ENCODE measurements at places on chromosomes 13 and 19.
A peak's percentile ranks its signal among the peaks of the same experiment; 100 is the strongest.

GRCh38 chr19:5393088-5393487 is 52.5 kb upstream of the PTPRS start:
- DNase-seq, result no peak

DNA sequence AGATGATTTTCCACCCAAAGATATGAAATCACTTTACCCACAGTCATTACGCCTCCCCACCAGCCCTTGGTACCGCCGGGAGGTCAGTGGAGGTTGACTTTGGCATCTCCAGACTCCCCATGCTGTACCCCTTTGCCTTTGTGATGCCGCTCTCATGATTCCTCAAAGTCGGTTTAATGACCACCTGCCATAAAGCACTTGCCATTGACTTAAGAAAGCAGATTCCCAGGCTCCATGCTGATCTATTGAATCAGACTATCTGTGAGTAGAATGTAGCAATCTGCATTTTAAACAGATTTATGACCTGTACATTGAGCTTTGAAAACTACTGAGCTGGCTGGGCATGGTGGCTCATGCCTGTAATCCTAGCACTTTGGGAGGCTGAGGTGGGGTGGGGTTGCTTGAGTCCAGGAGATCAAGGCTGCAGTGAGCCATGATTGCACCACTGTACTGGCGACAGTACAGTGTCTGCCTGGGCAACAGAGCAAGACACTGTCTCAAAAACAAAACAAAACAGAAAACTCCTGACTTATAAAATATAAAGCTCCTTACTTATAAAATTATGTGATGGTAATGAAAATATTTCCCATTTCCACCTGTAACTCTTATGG is 235.2 kb downstream of the KLF5 start:
- DNase-seq, result no peak

GRCh38 chr13:71727042-71727441 is 140.0 kb downstream of the DACH1 start:
- no peak for DNase-seq

- no peak for DNase-seq
Measured at GRCh38 chr13:100521851-100522617, 66.6 kb downstream of the GGACT start.

- peak; percentile 96 for DNase-seq
Measured at GRCh38 chr19:35748106-35749020, at the start of gene LIN37. LIN37 (plus strand) TSS chr19:35748576; CDS start chr19:35748725, 149 bp downstream.

GRCh38 chr19:1110809-1111640 is 7.2 kb downstream of the GPX4 start:
- DNase-seq, result no peak

DNA sequence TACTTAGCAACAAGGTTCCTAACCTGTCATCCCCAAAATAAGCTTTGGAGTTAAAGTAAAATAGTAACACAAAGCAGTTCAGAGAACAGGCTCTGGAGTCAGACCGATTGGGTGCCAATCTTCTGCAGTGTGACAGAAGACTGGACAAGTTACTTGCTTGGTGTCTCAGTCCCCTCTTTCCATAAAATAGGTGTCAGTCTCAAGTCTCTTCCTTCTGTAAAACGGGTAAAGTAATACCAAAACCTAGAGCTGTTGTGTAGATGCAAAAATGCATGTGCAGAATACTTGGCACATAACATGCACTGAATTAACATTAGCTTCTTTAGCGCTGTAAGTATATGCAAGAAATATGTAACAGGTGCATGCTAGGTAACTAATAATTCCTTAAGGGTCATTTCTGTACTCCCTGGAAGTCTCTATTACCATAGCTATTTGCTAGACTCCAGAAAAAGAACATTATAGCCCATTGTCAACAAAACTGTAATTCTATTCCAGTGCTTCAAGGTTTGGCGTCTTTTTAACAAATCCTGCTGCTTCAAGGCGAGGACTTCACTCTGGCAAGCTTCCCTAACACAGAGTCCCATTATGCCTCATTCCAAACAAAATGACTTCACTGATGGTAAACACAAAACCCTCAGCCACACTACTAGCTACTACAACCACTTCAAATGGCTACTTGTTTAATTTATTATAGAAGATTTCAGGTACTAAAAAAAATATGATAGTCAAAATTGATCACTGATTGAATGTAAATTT is 32.8 kb downstream of the ELF1 start:
- DNase-seq, result no peak

GRCh38 chr13:108708921-108709320 is 79.5 kb downstream of the MYO16 start:
- no peak for DNase-seq

DNA sequence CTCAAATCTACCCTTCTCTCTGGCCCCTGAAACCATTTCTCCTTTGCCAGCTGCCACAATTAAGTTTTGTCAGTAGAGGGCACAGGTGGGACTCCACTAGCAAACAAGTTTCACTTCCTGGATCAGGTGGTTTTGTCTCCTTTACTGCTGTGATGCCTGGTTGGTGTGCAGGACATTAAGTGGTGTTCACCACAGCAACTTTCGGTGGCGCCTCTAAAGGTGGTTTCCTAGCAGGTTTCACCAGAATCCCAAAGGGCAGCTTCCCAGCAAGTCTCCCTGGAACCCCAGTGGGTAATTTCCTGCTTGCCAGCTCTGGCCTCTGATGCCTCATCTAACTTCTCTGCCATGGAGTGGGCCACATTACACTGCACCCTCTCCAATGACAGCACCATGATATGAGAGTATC is 16.6 kb downstream of the MED4 start:
- DNase-seq, result no peak

DNA sequence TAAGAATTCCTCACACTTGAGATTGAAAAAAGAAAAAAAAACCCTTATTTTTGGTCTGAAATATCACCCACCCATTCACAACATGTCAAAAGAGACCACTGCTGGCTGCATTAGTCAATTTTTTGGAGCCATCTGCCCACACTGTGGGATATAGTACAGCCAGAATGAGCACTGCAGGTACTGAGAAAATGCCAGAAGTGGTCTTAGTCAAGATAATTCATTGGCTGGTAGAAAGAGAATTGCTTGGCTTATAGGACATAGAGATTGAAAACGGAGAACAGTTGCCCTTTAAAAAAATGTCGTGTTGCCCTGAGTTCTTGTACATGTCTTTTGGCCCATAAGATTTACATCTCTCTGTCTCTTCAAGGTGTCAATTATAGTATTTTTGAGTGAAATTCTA is 1899.5 kb downstream of the OLFM4 start:
- DNase-seq, result no peak

- DNase-seq, result no peak
Measured at GRCh38 chr19:46271481-46272197, 25.2 kb upstream of the HIF3A start.

DNA sequence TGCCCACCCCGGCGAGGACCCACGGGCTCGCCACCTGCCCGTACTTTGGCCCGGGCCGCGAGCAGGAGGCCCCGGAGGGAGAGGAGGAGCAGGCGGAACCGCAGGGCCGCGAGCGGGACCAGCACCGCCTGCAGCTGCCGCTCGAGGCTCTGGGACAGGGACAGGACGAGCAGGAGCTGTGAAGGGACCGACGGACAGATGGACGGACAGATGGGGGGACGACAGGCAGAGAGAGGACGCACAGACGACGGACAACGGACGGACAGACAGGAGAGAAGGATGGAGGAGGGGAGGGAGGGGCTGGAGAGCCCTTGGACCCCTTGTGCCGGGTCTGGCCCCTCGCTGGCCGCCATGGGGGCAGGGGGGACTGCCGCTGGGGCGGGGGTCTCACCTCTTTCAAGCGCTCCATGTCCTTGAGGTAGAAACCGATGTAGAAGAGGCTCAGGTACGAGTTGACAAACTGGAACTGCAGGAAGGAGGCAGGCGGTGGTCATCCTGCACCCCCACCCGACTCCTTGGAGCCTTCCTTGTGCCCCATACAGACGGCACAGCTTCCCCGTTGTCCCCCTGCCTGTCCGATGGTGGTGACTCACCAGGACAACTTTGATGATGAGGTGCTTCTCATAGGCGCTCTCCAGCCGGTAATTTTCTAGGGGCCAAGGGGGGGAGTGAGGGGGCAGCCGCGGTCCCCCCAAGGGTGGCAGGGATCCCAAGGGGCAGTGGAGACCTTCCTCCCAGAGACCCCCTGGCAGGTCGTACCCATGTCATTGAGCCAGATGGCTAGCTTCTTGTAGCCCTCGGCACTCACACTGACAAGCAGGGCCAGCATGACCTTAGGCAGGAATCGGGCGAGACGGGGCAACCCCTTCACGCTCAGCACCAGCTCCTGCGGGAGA is 5.0 kb downstream of the ANO8 start:
- no peak for DNase-seq

DNA sequence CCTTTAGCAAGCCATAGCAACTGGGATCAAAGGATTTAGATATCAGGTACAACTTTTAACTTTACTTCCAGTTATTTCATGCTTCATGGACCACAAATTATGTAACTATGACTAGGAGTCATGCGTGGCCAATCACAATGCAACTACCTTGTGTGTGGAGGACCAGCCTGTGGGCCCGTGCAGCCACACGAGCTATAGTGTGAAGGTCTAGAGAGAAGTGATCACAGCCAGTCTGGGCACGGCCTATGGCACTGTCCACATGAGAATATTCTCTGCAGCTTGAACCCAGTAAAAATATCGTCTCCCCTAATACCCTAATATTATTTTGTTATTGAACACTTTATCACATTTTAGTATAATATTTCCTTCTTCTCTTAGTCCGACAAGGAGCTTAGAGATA is 464.9 kb upstream of the MIR17HG start:
- DNase-seq, result no peak

GRCh38 chr19:36837176-36837905 is 846 bp downstream of the ZNF790 start:
- DNase-seq, result no peak

DNA sequence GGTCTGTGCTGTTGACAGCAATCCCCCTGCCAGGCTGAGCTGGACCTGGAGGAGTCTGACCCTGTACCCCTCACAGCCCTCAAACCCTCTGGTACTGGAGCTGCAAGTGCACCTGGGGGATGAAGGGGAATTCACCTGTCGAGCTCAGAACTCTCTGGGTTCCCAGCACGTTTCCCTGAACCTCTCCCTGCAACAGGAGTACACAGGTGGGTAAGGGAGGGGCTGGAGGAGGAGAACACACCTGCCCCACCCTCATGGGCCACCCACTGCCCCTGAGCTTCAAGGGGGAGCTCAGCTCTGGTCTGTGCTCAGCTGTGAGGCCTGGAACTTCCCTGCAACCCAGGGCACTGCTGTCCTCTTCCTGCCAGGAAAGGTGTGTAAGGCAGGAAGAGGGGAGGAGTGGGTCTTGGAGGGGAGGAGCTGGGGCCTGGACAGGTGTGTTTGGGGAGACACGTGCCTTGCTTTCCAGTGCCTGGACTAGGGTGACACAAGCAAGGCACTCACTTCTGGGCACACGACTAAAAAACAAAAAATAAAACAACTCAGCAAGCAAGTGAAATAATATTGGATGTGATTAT is 3.9 kb downstream of the SIGLEC7 start:
- no peak for DNase-seq

DNA sequence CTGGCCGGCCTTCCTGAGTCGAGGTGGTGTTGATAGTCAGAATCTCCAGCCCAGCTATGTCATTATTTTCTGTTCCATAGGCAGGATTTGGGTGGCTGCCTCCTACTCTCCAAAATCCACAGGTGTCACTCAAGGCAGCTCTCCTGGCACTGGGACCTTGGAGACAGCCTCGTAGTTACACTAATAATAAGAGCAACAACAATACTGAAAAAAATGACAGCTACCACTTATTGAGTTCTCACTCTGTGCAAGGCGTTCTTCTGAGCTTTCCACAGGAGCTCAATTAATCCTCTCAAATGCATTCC is 12.2 kb upstream of the KLK12 start:
- no peak for DNase-seq
